ENCODE measurements at places on chromosomes 5 and 9. TPM values are rescaled to one million over a fixed set of nuclear protein-coding genes. Genes with fewer than 3 reads are reported as not detected.
A peak's percentile ranks its signal among the peaks of the same experiment; 100 is the strongest.

DNA sequence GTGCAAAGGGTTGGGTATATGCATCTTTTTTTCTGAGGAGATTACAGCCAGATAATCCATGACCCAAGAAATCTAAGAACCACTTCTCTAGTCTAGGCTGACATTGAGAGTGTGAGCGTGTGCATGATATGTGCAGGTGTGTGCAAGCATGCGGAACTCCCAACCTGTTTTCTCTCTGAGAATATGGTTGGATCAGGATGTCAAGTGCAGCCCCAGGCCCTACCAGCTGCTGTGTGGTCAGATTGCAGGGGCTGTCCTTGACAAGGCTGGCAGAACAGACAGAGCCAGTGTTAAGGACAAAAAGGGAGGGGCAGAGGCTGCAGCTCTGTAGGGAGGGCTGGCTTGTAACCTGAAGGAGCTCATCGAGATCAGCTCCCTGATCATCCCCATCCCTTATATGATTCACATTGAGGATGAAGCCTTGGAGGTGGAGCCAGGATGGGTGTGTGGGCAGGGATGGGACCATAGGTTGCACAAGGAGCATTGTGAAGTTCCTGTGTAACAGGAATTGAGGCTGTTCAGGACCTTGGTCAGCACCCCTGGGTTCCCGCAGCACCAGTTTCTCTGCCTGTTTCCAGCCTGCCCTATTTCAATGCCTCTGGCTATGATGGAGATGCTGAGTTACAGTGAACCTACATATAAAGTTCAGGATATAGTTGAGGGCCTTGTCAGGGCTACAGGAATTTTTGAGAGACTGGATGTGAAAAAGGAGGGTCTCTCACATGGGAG, 52.6 kb upstream of the ARAP3 start:
- H3K27ac ChIP-seq: no peak overlapping the region
- H3K36me3 ChIP-seq: no peaks in the 10 kb centered on the region
- H3K4me3 ChIP-seq: no peak overlapping the region
- H3K27me3 ChIP-seq: peaks cover 20% of the 10 kb centered on the region
- H3K4me1 ChIP-seq: no peaks in the 10 kb centered on the region

GRCh38 chr5:140109018-140109758, 4.7 kb upstream of the PURA start:
- H3K4me3 ChIP-seq: peak overlapping the region; percentile 84
- no peak overlapping the region for H3K27ac ChIP-seq
- no peaks in the 10 kb centered on the region for H3K27me3 ChIP-seq

CMBL gene
- 17.2 TPM for total RNA-seq

DNA sequence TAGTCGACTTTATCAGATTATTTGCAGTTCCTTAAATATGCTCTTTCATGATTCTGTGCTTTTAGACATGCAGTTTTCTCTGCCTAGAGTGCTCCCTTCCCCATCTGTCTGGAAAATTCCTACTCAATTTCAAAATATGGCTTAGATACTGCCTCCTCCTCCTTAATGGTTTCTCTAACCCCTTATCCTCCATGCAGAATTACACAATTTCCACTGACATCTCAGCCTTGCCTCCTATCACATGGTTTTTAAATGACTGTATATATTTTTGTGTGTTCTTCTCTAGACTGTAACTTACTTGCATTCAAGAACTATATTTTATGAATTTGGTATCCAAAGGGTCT, 85.2 kb downstream of the SLC44A1 start:
- H3K36me3 ChIP-seq: no peaks in the 10 kb centered on the region
- H3K27me3 ChIP-seq: no peaks in the 10 kb centered on the region
- H3K27ac ChIP-seq: no peak overlapping the region
- H3K4me1 ChIP-seq: no peaks in the 10 kb centered on the region
- no peak overlapping the region for H3K4me3 ChIP-seq
- no peak for DNase-seq

DNA sequence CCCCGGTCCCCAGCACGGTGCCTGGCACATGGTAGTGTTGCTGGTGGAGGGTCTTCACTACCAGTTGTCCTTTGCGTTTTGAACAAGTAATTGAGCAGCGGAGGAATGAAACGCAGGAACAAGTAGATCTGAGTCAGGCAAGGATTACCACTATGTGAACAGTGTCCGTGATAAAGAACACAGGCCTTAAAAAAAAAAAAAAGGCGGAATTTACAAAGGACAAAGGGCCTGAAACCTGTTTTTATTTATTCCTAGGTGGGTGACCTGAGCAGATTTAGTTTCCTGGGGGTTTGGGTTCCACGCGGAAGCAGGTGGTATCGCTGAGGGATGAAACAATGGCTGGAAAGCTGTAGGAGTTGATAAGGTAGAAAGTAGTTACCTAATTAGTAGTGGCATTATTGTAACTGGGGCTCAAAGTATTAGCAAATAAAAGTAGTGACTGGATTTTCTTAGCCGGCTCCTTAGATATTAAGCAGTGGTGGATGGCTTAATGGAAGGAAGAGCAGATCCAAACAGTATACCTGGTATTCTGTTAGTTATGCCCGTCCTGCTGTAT, 1.1 kb downstream of the RUSC2 start:
- H3K36me3 ChIP-seq: no peaks in the 10 kb centered on the region
- H3K27ac ChIP-seq: peak overlapping the region; percentile 87
- no peak for DNase-seq
- H3K4me1 ChIP-seq: peaks cover 27% of the 10 kb centered on the region
- H3K27me3 ChIP-seq: no peaks in the 10 kb centered on the region

DNA sequence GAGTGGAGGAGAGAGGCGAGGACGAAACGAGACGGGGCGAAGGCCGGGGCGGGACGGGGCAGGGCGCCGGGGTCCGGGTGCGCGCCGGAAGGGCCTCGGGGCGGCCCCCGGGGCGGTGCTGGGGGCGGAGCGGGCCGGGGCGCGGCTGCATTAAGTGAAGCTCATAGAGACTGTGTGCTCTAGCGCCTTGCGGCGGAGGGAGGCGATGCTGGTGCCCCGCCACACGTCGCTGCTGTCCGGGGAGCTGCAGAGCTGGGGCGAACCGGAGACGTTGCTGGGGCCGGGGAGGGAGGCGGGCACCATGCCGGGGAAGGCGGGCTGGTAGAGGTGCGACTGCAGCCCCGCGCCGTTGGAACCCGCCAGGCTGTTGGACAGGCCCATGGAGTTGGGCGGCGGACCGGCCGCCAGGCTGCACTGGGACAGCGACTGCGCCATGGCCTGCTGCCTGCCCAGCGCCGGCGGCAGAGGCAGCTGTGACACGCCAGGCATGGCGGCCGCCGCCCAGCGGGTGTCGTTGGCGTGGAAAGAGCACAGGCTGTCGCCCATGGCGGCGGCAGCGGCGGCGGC, 8.3 kb downstream of the OTP start:
- H3K27ac ChIP-seq: no peak overlapping the region
- DNase-seq: peak; percentile 69
- H3K4me3 ChIP-seq: peak overlapping the region; percentile 47
- no peaks in the 10 kb centered on the region for H3K36me3 ChIP-seq
- peaks cover 3% of the 10 kb centered on the region for H3K4me1 ChIP-seq
- peaks cover 99% of the 10 kb centered on the region for H3K27me3 ChIP-seq

DNA sequence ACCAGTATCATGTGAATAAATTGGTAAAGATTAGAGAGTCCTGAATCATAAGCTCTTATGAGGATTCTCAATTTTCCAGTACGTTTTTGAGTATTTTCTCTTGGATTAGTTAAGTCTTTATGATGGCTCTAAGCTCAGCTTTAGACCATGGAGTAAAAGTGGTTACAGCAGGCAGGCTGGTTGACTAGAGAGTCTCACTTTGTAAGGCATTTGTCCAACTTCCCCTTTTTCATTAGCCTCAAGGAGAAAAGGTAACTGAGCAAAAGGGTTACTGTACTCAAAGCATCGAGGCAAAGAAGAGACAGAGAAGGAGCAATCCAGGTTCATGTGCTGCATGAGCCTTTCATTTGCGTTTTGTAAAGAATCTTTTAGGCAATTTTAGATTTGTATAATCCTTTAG, 8.5 kb downstream of the NOP16 start:
- H3K4me3 ChIP-seq: no peak overlapping the region
- H3K27me3 ChIP-seq: no peaks in the 10 kb centered on the region
- no peak for DNase-seq
- no peaks in the 10 kb centered on the region for H3K4me1 ChIP-seq
- H3K36me3 ChIP-seq: peaks cover 26% of the 10 kb centered on the region
